ENCODE measurements at places on chromosomes 2 and 18.

GRCh38 chr2:78780864-78781583 is 244.5 kb upstream of the REG3G start:
- DNase-seq = no peak

DNA sequence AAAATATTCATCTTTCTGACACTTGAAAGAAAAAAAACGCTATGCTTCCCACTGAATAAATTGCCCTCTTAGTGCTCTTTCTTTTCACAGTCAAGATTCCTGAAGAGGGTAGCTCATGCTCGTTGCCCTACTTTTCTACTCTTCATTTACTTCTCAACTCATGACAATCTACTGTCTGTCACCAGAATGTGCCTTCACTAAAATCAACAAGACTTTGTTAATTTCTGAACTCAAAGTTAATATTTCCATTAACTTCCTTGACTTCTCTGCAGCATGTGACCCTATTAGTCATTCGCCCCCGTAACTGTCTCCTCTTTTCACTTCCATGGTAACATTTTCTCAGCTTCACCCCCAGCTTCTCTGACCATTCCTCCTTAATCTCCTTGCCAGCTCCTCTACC is 98.9 kb upstream of the MAPRE2 start:
- DNase-seq = no peak

DNA sequence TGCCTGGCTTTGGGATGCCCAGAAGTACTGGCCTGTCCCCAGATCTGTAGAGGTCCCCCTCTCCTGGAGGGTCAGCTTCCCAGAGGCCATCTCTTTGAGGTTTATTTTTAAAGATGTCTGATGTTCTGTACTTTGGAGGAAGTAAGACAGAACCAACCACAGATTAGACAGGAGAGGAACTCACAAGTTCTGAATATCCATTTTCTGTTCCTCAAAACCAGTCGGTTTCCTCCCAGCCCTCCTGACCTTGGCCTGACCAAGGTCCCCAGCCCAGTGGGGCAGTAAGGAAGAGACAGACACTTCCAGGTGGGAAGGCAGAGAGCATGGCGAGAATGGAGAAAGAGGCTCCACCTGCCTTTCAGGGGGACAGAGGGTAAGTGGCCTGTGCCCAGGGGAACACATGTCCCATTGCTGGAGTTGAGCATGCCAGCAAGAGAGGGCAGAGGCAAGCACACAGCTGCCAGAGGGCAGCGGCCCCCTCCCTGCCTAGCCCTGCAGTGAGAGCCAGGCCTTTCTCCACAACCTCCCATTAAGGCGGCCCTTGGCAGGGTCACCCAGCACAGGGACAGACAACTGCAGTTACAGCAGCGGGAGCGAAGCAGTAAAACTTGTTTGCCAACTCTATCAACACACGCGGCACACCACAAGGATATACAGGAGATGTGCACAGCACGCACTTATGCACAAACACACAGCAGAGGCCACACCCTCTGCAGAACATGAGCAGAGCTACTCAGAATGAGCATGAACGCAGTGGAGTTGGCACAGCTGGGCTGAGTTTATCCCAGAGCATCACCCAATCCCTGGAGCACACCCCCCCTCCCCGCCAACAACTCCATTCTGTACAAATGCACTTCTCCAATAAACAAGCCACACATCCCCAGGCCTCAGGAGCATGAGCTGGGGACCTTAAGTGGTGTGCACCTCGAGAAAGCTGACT is 18.5 kb upstream of the SEMA4C start:
- no peak for DNase-seq

DNA sequence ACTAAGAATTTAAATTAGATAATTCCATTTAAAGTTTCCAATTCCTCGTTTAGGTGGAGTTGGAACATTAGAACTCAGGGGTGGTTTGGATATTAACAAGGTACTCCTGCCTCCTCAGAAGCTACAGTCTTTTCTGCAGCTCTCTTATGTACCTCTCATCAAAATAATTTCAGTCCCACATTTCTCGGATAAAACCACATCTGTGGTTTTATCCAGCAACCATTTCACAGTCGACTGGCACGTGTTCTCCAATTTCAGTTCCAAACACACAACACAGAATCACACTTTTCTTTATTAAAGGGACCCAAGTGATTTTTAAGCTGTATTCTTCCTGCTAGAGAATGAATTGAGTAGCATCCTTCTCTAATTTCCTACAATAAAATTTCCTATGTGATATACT is 22.7 kb upstream of the NFU1 start:
- DNase-seq = no peak

GRCh38 chr2:65443509-65444186 is 11.2 kb upstream of the SPRED2 start:
- DNase-seq = no peak

DNA sequence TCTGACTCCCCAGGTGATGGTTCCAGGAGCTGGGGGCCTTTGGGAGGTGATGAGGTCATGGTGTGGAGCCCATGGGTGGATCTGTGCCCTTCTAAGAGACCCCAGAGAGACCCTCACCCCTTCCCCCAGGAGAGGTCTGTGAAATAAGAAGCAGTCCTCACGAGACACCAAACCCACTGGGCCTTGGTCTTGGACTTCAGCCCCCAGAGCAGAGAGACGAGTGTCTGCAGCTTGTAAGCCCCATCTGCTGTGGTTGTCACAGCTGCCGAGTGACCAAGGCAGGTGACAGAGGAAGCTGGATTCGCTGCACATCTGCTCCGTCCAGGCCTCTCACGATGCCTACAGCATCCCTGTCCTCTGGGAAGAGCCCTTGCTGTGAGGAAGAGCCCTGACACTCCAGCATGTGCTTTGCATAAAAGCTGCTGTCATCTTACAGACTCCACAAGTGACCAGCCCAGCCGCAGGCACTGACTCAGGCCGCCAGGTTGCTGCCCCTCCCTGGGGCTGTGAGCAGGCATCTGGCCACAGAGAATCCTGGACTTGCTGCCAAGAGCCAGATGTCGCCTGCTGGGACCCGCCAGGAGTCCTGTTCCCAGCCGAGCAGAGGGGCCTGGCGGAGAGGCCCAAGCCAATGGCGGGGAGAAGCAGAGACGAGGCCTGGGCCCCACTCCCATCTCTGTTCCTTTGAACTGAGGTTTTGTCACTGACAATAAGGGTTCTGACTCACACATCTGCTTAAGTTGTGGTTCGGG is 150.8 kb downstream of the PXDN start:
- no peak for DNase-seq

- DNase-seq = no peak
Observed at GRCh38 chr18:63271881-63272299, 47.7 kb downstream of the BCL2 start.

GRCh38 chr2:71250935-71251334 is 24.0 kb upstream of the PAIP2B start:
- no peak for DNase-seq

- no peak for DNase-seq
Observed at GRCh38 chr2:119149611-119150010, 8.9 kb downstream of the C1QL2 start.

GRCh38 chr2:66331176-66331575 is 103.7 kb upstream of the MEIS1 start:
- DNase-seq = no peak

GRCh38 chr2:31032475-31032874 is 105.8 kb downstream of the GALNT14 start:
- DNase-seq = no peak

GRCh38 chr2:218990612-218991011 is 2.6 kb downstream of the CRYBA2 start:
- DNase-seq = no peak

- DNase-seq = no peak
Observed at GRCh38 chr2:111208639-111209038, 87.9 kb downstream of the BCL2L11 start.

DNA sequence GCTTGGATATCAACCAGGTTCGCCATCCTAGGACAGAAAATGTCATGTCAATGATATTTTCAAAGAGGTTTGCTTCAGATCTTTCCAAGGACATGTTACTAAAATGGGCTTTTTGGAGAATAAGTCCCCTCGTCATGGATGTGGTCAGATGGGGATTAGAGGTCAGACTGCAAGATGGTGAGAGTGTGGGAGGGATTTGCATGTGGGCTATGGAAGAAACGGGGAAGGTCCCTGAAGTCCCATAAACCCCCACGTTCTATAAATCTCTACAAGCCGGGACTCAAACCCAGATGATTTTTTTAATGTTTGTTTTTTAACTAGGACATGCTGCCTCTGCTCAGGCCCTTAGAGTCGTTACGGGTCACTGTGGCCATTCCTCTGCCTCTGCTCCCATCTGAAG is 37.7 kb upstream of the IGFBP5 start:
- DNase-seq = no peak

- no peak for DNase-seq
Observed at GRCh38 chr2:38515155-38516074, 87.3 kb downstream of the HNRNPLL start.

- no peak for DNase-seq
Observed at GRCh38 chr2:229089776-229090175, 181.3 kb downstream of the PID1 start.

DNA sequence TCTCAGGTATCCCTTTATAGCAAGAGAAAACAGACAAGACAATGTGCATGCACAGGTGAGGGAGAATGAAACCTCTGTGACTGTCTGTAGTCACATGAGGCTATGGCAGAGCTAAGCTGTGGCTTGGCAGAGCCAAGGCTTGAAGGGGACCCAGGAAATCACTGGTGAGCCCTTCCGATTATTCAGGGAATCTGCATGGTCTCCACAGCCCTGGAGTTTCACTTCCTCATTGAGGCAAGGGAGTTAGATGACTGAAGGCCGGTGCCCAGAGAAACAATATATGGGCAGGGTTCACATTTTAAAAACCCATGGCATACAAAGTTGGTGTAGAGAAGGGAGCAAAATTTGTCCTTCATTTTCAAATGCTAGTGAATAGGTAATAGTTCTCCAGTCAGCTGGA is 144.4 kb upstream of the REV1 start:
- DNase-seq = no peak

DNA sequence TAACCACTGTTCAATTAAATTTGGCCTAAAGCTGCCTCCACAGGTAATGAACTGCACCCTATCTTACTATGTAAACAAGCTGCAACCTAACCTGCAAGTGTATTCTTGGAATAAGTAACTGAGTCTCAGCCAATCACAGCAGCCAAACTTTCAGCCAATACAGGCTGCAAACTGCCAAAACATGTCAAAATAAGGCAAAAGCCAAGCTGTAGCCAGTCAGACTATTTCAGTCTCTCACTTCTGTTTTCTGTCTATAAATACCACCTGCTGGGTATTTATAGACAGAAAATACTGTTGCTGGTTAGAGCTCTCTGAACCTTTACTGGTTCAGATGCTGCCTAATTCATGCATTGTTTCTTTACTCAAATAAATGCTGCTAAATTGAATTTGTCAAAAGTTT is 14.3 kb downstream of the C2orf76 start:
- DNase-seq = peak; percentile 96

- DNase-seq = no peak
Observed at GRCh38 chr18:23451011-23451410, 2.1 kb upstream of the RIOK3 start.

GRCh38 chr18:21404426-21404825 is 162.4 kb downstream of the GREB1L start:
- no peak for DNase-seq

DNA sequence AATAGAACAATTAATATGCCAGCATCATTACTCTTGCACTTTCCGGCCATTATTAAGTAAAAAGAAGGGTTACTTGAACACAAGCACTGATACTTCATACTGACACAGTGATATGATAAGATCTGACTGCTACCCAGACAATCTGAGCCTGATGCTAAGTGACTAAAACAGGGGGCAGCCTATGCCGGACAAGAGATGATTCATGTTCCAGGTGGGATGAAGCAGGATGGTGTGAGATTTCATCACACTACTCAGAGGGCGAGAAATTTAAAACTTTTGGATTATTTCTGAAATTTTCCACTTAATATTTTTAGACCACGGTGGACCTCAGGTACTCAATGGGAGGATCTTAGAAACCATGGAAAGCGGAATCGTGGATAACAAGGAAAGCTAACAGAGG is 61.7 kb downstream of the LIPG start:
- no peak for DNase-seq

DNA sequence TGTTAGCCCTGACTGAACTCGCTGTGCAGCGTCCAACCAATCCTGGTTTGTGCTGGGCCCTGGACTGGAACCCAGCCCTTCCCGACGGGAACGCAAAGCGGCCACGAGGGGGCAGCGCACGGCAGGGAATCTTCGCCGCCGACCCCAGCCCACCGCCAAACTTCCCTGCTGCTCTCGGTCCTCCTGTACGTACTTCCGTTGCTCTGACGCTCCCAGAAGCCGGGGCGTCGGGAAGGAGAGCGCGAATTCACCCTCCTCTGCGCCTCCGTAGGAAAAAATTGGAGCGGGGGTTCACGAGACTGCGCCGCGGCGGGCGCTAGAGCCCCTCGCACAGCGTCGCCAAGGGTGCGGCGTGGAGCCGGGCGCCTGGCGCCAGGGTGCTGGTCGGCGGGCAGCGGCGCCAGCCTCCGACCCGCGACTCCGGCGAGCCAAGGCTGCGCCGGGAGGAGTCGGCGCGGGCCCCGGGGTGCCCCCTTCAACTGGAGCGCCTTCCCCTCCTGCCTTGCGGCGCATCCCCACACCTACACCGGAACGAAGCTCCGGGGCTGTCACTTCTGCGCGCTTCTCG is 873 bp upstream of the SH3RF3 start:
- DNase-seq = no peak

- DNase-seq = no peak
Observed at GRCh38 chr2:180979749-180980105, 678 bp upstream of the UBE2E3 start.

DNA sequence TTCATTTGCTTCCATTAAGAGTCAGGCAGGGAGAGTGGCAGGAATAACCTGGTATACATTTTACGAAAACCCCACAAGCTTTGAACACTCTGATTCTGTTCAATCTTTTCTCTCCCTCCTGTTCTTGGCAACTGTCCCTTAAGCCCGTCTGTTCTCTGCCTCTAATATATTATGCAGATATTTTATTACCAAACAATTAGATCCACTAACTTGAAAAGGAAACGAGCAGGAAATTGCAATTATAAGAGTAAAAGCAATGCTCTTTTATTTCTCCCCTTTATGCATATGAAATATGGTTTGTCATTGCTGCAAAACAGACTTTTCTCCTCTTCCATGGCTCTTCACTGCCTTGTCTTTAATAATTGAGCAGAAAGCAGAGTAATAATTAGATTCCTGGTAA is 149.1 kb upstream of the CELF4 start:
- DNase-seq = no peak

DNA sequence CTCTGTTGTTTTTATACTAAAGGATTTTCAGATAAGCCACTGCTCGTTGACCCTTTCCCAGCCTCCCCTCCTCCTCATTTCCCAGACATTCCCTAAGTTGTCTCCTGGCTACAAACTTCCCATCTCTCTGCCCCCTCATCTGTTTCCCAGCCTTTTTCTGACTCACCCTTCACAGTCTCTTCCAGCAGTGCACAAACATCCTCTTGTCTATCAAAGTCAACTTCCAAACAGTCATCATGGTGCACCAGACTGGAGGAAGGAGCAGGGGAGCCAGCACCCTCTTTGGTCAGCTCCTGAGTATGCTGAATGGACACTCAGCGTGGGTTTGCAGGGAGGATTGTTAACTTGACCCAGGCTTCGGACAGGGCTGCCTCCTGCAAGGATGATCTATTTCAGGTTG is 26.6 kb upstream of the SPRED2 start:
- no peak for DNase-seq
